ENCODE measurements at places on chromosomes 7 and 10.

DNA sequence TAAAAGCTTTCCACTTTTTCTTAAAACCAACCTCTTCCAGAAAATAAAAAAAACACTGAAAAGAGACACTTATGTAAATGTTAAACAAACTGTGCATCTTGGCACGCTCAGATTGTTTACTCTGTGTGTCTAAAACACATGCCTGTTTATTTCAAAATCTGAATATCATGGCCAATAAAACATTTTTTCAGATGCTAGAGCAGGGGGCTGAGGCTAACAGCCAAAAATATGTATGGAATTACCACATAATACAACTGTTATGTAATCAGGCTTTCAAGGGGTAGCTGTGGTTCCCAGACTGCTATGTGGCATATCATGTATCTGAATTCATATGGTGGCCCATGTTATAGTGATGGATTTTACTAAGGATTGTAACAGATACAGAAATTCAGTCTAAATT lies 130.4 kb downstream of the HIBADH start:
- DNase-seq: no peak

DNA sequence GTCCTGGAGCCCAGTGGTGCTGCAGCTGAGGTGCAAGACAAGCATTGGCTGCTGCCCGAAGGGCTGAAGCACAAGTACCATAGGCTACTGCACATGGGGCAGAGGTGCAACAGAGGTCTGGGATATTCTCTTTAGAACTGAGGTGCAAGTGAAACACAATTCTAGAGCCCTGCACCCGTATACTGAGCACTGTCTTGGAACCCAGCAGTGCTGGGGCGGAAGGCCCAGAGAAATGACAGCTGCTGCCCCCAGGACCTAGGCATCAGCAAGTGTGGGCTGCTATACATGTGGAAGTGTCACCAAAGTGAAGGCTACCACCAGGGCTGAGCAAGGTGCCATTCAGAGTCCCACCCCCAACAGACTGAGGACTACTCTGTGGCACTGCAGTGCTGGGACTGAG lies 393.6 kb upstream of the STEAP1 start:
- DNase-seq: no peak

- no peak for DNase-seq
These were observed 1095.9 kb downstream of the REEP3 start for GRCh38 chr10:64617085-64617484.

DNA sequence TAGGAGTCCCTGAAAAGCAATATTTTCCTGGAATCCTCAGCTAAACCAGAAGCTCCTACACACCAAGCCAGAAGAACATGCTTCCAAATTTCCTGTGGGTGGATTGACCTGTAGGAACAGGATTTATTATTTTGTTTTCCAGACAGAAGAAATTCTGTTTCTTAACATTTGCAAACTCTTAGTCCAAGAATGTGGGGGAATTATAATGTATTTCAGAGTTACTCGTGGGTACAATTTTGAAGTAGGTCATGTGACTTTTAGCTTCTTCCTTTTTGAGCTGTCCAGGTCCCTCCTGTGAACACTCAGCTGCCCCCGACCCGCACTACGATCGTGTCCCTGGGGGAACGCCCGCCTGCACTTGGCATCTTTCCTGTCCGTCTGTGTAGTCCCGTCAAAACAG lies 27.7 kb upstream of the VIPR2 start:
- DNase-seq: no peak

Measured in D341Med (cell line).